ENCODE measurements at places on chromosomes 7 and 10. TPM values are rescaled to one million over a fixed set of nuclear protein-coding genes. Genes with fewer than 3 reads are reported as not detected.

The CLCN1 gene
- under 0.01 TPM for total RNA-seq

The AVPI1 gene
- total RNA-seq, result 31.8 TPM

The DLG5 gene
- total RNA-seq, result 40.8 TPM

The CADPS2 gene
- 40.8 TPM for total RNA-seq

The PNLIPRP3 gene
- total RNA-seq, result not detected

The SPDYE9 gene
- not detected for total RNA-seq

The NUPR2 gene
- not detected for total RNA-seq

The LRRTM3 gene
- not detected for total RNA-seq

The APBB1IP gene
- total RNA-seq, result 3.1 TPM

The TRPV5 gene
- total RNA-seq, result not detected

The CLDN12 gene
- 44.8 TPM for total RNA-seq

The NEUROD6 gene
- not detected for total RNA-seq

The ANKRD16 gene
- total RNA-seq, result 9.9 TPM

The WDR37 gene
- total RNA-seq, result 9.8 TPM

The MNX1 gene
- total RNA-seq, result not detected

The WAPL gene
- total RNA-seq, result 45.7 TPM

The CHCHD3 gene
- 94.0 TPM for total RNA-seq

The PNLIPRP2 gene
- not detected for total RNA-seq

The CELF2 gene
- 25.1 TPM for total RNA-seq

The KEL gene
- not detected for total RNA-seq

The STMP1 gene
- 16.7 TPM for total RNA-seq

The NUTM2E gene
- total RNA-seq, result under 0.01 TPM

The MMD2 gene
- not detected for total RNA-seq

The POLR2J2 gene
- total RNA-seq, result 1.5 TPM

The SLC39A12 gene
- not detected for total RNA-seq
